ENCODE measurements at places on chromosomes 4 and X.
A peak's percentile ranks its signal among the peaks of the same experiment; 100 is the strongest.

DNA sequence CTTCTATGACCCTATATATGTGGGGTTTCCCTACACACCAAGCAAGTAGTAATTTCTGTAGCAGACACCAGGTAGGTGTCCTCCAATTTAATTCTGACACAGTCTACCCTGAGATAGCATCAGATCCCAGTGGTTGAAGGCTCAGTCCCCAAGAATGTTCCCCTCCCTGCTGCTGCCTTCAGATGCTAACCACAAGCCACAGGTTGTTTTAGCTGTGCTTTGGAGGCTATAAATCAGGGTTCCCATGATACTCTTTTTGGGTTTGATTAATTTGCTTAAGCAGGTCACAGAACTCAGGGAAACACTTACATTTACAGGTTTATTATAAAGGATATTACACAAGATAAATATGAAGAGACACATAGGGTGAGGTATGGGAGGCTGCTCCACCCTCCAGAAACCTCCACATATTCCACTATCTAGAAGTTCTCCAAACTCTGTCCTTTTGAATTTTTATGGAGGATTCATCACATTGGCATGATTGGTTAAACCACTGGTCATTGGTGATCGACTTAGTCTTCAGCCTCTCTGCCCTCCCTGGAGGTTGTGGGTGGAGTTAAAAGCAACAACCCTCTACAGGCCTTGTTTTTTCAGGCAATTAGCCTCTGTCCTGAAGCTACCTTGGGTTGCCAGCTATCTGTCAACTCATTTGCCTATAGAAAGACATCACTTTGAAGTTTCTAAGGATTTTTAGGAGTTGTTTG is 50.8 kb downstream of the GRIA2 start:
- no peak for DNase-seq

DNA sequence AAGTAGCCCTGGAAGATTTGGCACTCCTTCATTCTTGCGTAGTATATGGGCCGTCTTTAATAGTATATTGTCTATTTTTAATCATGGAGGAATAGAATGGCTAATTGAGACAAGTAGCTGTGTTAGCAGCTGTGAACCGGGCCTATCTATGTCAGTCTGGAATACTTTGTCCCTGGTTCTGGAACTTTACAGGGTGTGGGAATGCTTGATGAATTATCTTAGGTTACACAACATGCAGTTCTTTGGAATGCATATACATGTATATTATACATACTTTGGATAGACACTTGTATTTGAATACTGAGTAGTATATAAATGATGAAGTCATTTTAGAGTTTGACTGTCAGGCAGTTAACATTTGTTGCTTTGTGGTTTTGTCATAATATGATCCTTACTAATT is 37.4 kb downstream of the PDLIM5 start:
- no peak for DNase-seq

DNA sequence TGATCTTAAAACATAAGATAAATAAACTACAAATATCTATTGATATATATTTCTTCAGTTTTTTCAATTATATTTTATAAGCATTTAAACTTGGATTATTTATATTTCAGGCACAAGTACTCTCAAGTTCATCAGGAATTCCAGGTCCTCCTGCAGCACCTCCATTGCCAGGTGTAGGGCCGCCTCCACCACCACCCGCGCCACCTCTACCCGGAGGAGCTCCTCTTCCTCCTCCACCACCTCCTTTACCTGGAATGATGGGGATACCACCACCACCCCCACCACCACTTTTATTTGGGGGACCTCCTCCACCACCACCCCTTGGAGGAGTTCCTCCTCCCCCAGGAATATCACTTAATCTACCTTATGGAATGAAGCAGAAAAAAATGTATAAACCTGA is 74.0 kb downstream of the RPA4 start:
- no peak for DNase-seq

- no peak for DNase-seq
Observed at GRCh38 chrX:80423744-80424143, 3.5 kb downstream of the TENT5D start.

DNA sequence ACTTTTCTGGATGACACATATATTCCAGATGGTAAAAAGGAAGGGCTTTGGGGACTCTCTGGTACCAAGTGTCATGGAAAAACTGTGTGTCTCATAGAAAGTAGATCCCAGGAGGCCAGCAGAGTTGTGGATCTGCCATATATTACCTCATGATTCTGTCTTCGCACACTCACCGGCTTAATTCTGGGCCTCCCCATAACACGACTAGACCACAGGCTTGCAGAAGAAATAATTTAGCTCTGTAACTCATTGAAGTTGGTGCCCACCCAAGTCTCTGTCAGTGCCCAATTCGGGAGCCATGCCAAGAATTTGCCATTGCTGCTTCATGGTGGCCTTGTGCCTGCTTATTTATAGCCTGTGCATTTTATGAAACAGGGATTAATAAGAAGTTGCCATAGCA is 104.5 kb downstream of the AR start:
- DNase-seq = no peak

- no peak for DNase-seq
Observed at GRCh38 chrX:68433981-68434299, 645 bp upstream of the OPHN1 start.

GRCh38 chrX:26778320-26778888 is 562.4 kb downstream of the MAGEB5 start:
- no peak for DNase-seq

- no peak for DNase-seq
Observed at GRCh38 chrX:3145716-3146115, 104.4 kb downstream of the ARSF start.

- DNase-seq = no peak
Observed at GRCh38 chr4:113524505-113525186, 236.9 kb downstream of the CAMK2D start.

DNA sequence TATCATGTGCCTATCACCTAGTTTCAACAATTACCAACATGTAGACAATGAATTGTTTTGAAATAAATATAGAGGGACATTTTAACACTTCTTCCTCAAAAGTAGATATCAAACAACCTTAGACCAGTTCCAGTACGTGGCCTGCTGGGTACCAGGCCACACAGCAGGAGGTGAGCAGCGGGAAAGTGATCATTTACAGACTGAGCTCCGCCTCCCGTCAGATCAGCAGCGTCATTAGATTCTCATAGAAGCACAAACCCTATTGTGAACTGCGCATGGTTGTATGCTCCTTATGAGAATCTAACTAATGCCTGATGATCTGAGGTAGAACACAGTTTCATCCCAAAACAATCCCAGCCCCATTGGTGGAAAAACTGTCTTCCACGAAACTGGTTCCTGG is 6.5 kb downstream of the BBS7 start:
- no peak for DNase-seq

DNA sequence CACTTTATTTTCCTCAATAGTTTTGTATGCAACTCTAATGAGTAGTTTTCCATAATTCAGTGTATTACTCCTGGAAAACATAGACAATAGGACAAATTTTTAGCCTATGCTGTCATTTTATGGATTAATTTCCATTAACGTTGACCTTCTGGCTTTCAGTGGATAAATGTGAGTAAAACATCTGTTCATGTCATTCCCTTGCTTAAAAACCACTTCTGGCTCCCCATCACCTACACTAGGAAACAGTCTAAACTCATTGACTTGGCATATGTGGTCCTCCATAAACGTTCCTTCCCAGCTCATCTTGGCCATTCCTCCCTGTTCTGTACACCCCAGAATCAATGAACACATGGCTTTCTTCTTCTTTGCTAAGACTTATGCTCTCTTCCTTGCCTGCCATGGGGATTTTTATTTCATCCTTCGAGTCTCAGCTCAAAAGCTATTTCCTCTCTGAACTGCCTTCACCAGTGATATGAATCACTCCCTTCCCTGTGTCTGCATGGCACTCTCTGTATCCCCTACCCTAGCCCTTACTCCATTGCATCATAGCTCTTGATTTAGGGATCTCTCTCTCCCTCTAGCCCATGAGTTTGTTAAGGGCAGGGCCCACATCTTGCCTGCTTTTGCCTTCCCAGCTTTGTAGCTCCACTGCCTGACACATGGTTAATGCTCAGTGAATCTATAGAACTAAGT is 34.8 kb downstream of the DOCK11 start:
- no peak for DNase-seq

GRCh38 chr4:127632420-127633403 is at the start of gene INTU:
Gene INTU, plus strand, starts transcription at chr4:127632957. Its CDS starts 78 bp downstream, at chr4:127633035.
- DNase-seq = peak; percentile 96
